Keratinocyte (primary cell): ENCODE measurements at places on chromosomes 3 and 15.

- no peak for DNase-seq
These were observed 194.6 kb upstream of the SLC2A2 start for GRCh38 chr3:171221104-171221503.

DNA sequence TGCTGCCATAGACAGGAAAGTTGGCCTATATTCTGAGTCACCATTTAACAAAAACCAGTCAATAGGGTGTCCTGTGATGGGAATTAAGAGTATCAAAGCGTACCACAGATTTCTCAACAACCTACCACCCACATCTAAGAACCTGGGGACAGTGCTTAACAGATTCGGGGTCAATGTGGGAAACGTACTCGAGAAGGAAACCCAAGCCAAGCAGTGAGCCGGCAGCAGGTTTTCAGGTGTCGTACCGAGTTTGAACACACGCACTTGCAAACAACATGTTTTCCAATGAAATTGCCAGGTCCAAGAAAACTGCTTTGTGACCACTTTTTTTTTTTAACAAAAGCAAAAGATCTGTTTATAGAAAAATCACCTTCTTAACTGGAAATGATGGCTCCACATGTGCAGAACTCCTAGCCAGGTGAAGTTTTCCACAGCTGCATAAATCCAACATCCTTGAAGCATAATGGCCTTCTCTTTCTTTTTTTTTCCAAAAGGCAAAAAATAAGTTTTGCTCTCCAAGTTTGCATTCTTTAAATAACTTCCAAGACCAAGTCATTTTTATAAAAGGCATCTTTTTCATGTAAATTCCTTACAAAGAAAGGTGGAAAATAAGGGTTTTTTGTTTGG is 45.7 kb downstream of the ADAMTS17 start:
- no peak for DNase-seq

DNA sequence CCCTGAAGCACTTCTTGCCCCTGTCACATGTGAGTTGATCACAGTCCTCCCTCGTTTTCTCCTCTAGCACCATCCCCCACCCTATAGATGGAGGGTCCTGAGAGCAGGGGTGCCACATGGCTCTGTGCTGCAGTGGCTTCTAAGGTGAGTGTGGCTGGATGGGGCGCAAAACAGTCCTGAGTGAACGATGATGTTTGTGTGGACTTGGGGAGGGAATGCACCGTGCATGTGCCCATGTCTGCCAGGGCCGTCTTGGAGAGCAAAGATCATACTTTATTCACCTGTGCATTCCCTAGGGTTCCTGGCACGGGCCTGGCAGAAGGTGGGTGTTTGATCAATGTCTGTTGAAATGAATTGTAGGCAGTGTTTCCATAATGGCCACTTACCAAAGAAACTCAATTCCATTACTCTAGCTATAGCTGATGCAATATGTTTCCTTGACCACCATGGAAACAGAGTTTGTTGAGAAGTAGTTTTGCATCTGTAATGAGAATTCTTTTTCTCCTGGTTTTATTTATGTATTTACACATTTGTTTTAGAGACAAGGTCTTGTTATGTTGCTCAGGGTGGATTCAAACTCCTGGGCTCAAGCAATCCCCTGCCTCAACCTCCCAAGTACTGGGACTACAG is 58.0 kb downstream of the ABTB1 start:
- DNase-seq, result no peak

DNA sequence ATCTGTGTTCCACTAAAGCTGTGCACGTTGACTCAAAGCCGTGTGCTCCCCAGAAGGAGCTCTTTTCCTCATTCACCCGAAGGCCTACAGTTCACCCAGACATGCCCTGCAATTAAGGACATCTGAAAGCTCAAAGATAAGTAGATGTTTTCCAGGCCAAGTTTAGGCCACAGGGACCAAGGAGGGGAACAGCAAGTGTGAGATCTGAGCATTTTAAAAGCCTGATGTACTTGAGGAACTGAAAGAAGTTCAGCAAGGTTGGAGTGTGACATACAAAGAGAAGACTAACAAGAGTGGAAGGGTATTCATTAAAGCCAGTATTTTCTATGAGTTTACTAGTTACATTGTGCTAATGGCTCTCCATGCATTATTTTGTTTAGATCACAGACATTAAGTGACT is 68.0 kb downstream of the CASR start:
- no peak for DNase-seq

- no peak for DNase-seq
These were observed 166.1 kb downstream of the ZNF621 start for GRCh38 chr3:40690749-40691451.
